ENCODE measurements at places on chromosomes 6 and 20.
A peak's percentile ranks its signal among the peaks of the same experiment; 100 is the strongest.

DNA sequence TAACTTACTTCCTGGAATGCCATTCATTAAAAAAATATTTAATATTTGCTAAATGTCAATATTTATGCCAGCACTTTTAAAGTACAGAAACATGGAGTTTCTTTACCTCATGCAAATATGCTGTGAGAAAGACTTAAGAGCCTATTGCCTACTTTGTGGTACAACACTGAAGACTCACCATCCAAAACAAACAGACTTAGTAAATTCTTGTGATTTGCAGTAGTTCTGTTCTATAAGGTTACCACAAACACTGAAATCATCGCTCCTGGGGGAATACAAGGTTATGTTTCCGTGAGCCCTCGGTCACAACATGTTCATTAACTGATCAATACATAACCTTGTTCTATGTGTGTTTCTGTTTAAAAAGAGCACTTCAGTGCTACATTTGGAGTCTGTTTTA lies 78.3 kb downstream of the ATG5 start:
- DNase-seq, result no peak

GRCh38 chr20:48631114-48632016 lies 196.4 kb downstream of the PREX1 start:
- no peak for DNase-seq

DNA sequence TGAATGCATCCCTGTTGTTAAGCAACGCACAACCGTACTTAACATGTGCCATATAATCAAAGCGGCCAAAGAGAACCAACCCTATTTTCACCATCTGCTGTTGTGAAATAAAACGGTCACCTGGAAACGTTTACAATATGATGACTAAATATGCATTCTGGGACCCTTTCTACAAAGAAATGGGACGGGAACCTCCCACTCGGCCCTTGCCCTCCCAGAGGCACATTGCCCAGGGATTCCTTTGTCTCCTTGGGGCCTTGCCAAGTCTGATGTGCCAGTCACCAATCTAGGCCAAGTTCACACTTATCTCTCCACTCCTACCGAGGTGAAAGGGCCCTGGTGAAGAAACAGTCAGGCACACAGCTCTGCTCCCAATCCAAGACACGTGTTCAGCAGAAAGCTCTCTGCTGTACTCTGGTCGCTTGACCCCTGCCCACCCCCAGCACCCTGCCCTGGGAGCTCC lies 427.4 kb upstream of the JARID2 start:
- DNase-seq, result no peak

DNA sequence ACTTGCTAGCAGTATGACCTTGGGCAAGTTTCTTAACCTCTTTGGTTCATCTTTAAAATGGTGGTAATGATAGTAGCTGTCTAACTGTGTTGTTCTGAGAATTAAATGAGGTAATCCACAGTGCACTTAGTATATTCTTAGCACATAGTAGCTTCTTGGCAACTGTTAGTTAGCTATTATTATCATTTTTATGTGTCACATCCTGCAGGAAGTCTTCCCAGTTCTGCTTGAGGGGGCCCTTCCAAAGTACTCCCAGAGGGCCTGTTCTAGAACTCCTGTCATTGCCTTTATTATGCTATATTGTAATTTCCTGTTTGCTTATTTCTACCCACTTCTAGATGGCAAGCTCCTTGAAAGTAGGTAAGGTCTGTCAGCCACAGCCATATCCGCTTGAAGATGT lies 30.6 kb downstream of the ANKS1A start:
- DNase-seq, result no peak

DNA sequence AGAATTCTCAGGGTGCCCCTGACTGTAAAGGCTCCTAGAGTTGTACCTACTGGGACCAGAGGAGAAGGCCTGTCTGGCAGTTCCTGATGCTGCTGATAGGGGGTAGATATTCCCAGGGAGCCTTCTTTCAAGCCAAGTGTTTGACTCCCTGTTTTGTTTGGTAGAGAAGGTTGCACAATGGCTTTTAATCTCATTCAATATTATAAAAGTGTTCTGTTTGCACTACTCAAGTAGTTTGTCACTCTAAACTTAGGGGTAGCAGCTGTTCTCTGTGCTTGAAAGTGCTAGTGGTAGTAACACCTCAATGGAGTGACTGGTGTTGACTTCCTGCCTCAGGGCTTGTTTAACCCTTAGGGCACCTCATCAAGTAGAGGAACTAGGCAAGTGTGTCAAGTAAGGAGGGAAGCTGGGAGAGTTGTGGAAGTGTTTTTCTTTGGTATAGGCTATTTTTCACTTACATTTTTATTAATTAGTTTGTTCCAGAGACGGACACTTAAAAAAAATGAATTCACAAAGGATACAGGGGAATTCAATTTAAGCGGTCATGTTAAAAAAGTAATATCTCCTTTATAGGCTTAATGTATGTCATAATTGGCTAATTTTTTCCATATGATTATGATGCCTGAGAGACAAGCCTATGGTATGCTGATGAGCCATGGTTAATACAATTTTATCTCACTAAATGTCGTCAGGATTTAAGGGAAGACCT lies 38.1 kb downstream of the BICRAL start:
- DNase-seq, result peak; percentile 16

DNA sequence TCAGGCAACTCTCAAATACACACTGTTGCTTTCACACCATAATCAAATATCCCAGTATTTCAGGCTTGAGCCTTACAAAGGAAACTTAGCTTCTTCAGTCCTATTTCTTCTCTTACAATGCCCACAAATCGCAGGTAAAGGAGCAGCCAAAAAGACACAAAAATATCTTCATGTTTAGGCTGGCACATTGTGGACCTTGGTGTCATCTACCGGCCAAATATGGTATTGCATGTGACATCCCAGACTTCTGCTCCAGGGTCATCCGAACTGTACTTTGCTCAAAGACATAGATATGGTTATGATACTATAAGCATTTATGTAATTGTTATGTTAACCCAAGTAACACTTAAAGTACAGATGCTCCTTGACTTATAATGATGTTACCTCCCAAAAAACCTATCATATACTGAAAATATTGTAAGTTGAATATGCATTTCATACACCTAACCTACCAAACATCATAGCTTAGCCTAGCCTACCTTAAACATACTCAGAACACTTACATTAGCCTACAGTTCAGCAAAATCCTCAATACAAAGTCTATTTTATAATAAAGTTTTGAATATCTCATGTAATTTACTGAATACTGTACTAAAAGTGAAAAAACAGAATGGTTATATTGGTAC lies 4.6 kb downstream of the OR2H2 start:
- DNase-seq, result no peak

DNA sequence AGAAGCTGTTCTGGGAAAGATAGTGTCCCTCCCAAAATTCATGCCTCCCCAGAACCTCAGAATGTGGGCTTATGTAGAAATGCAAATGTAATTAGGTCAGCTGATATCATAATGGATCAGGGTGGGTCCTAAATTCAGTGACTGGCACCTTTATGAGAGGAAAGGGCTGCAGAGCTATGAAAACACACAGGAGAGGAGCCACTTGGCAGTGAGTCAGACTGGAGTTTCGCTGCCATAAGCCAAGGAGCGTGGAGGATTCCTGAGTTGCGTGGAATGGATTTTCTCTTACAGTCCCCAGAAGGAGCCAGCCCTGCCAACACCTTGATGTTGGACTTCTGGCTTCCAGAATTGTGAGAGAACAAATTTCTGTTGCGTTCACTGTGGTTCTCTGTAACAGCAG lies 249.8 kb upstream of the PMEPA1 start:
- DNase-seq, result no peak

- no peak for DNase-seq
Observed at GRCh38 chr6:117317261-117317660, 51.9 kb downstream of the VGLL2 start.

DNA sequence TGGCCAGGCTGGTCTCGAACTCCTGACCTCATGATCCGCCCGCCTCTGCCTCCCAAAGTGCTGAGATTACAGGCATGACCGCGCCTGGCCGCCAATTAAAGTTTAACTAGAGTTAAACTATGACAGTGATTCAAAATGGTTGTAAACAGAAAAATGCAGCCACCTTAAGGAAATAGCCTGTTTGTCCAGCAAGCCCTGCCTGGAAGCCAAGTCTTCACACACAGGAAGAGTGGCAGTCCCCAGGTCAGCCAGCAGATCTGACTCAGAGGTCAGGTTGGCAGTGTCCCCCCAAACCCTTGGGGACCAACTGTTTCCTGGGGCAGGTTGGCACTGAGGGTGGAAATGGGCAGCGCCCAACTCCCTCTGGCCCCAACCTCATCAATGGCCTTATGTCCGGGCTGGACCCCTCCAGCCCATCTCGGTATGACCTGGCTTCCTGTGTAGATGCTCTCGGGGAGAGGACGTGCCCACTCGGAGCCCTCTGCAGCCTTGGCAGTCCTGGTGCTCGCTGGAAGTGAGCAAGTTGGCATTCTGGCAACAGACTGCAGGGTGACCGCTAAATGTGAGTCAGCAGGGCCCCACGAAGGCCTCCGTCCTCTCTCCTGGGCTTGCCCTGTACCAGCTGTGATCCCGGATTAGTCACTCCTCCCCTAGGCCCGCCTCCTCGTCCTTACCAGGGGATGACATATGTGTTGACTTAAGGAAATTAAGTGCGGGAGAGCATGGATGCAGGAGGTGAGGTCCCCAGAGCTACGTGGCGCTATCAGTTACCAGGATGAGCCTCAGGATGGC lies 9.7 kb upstream of the HSP90AB1 start:
- DNase-seq, result peak; percentile 72

GRCh38 chr6:134708079-134708478 lies 241.8 kb downstream of the ALDH8A1 start:
- no peak for DNase-seq

GRCh38 chr6:3715285-3715684 lies 36.2 kb downstream of the PXDC1 start:
- DNase-seq, result no peak

- DNase-seq, result no peak
Observed at GRCh38 chr6:160227769-160228161, 30.9 kb downstream of the SLC22A2 start.

DNA sequence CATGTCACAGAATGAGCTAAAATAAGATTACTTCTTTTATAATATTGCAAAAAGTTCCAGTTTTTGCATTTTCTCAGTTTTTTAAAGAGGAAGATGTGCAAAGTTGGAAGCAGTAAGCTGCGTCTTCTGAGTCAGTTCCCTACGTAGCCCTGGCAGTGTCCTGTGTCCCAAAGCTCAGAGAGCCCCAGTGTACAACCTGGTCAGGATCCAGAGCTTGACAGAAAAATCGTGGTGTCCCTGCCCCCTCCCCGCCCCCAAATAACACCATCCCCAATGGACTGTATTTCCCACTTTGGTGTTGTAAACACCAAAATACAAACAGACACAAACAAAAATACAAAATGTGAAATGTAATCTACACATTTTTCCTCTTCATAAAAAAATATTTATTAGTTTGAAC lies 4.6 kb downstream of the SLC2A4RG start:
- DNase-seq, result no peak

DNA sequence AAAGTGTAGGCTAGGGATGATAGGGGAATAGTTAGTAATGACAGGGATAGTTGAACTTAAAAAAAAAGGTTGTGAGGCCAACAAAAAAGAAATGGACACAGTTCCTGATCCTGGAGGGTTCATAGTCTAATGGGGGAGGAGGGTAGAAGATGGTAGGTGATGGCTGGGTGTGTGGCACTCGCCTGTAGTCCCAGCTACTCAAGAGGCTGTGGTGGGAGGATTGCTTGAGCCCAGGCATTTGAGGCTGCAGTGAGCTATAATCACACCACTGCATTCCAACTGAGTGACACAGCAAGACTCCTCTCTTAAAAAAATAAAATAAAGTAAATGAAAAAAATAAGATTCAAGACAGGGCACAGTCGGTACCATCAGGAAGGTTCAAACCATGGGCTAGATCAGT lies 2.4 kb upstream of the MICB start:
- DNase-seq, result no peak

GRCh38 chr6:112188906-112189305 lies 65.5 kb downstream of the LAMA4 start:
- no peak for DNase-seq

DNA sequence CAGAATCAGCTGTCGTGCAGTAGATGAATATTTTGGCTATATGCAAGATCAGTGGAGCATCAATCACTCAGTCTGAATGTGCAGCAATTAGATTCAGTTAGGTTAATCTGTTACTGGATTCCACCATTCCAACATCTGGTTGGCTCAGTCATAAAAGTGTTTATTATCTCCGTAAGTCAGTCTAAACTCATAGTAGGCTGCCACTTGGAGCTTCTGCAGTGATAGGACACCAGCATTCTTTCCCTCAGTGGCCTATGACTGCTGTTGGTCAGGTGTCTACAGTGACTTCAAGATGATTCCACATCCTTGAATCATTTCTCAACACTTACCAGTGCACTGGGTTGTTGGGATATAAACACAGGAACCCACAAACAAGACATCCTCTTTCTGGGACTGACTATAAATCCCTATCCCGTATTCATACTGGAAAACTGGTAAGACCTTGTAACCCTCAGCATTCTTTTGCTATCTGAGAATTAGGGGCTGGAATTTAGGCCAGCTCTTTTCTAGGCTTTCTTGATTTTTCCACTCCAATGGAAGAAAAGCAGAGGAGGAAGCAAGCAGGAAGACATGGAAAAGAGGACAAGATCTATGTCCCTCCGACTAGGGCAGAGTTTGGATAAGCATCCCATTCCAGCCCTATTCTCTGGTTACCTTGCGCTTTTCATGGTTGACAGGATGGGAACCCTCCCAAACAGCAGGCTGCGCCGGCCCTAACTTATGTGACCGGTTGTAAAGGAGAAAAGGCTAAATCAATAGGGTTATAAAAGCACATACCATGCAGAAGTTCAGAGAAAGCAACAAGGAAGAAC lies 919.6 kb downstream of the KIF16B start:
- no peak for DNase-seq

GRCh38 chr20:45581702-45582101 lies 2.6 kb upstream of the WFDC8 start:
- no peak for DNase-seq

Data from SHP77 treated with DMSO at 0.1 percent for 48 hours (cell line).